IPS-NIHi11 (cell line): ENCODE measurements at places on chromosomes 6 and 20.

- peak; percentile 88 for DNase-seq
These were observed 28.2 kb downstream of the SLC12A5 start for GRCh38 chr20:46056970-46057855.

- no peak for DNase-seq
These were observed 47.4 kb downstream of the STK38 start for GRCh38 chr6:36499918-36500317.

- DNase-seq, result peak; percentile 6
These were observed 57.3 kb upstream of the MLIP start for GRCh38 chr6:54053881-54054391.

GRCh38 chr6:136659991-136660499 is 109.8 kb upstream of the MAP7 start:
- no peak for DNase-seq

DNA sequence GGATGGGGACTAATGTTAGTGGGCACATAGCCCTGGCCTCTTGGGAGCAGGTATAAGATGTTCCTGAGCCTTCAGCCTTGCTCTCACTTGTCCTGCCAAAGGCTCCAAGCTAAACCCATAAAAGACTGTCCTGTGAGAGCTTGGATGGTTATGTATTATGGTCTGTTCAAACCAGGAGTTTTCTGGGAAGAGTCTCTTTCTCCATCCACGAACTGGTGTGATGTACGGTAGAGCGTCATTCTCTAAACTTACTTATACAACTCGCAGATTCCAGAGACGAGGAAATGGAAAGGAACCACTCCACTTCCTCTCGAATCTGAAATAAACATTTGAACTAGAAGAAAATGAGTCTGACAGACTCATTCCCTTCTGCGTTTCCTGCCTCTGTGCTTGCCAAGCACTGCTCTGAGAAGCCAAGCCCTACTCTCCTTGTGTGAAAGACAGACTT is 5.3 kb downstream of the SOBP start:
- no peak for DNase-seq

- no peak for DNase-seq
These were observed 115.4 kb upstream of the BTN3A2 start for GRCh38 chr6:26249707-26249956.

- DNase-seq, result peak; percentile 58
These were observed 62.8 kb upstream of the FOXO3 start for GRCh38 chr6:108497883-108498282.

- DNase-seq, result no peak
These were observed 288.4 kb upstream of the JARID2 start for GRCh38 chr6:14957355-14958059.

- no peak for DNase-seq
These were observed 38.5 kb downstream of the SIM1 start for GRCh38 chr6:100426241-100426640.

- DNase-seq, result no peak
These were observed 8.4 kb downstream of the TXNDC5 start for GRCh38 chr6:7902221-7902620.

DNA sequence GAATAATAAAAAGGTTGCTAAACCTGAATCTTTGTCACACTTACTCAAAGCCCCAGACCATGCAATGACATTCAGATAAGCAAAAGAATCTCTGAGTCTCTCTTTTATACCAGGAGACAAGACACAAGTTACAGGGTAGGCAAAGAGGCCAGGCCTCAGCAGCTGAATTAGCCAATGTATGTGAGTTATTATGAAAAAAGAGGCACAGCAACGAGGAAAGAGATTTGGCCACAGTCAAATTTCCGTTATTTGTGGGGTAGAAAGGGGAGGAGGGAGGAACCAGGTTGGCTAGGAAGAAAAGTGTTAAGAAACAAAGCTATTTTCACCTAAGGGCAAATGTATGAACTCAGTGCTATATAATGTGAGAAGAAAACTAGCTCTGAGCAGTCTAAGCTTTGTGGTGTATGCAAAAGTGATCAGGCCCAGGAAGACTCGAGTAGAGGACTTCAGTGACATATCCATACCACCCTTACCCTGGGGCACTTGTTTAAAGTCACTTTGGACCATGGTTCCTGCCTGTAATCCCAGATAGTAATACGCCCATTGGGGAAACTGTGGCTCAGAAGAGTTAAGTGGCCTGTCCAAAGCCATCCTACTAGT is 19.1 kb downstream of the IPCEF1 start:
- DNase-seq, result no peak

DNA sequence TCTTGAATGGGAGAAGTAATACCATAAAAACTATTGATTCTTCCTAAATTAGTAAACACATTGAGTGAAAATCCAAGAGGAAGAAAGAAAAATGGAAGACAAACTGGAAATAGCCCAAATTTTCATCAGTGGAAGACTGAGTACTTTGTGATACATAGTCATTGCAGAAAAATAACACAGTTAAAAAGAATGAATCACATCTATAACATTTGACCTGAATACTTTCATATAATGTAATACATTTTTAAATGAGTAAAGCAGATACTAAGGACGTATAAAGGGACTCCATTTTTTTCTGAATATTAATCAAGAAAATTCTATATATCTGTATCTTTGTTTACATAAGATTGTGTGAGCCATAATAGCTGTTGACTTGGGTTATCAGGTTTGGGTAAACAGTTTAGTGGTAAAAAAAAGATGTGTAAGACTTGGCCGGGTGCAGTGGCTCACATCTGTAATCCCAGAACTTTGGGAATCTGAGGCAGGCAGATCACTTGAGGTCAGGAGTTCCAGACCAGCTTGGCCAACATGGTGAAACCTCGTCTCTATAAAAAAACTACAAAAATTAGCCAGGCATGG is 4.3 kb upstream of the SLC17A2 start:
- no peak for DNase-seq

DNA sequence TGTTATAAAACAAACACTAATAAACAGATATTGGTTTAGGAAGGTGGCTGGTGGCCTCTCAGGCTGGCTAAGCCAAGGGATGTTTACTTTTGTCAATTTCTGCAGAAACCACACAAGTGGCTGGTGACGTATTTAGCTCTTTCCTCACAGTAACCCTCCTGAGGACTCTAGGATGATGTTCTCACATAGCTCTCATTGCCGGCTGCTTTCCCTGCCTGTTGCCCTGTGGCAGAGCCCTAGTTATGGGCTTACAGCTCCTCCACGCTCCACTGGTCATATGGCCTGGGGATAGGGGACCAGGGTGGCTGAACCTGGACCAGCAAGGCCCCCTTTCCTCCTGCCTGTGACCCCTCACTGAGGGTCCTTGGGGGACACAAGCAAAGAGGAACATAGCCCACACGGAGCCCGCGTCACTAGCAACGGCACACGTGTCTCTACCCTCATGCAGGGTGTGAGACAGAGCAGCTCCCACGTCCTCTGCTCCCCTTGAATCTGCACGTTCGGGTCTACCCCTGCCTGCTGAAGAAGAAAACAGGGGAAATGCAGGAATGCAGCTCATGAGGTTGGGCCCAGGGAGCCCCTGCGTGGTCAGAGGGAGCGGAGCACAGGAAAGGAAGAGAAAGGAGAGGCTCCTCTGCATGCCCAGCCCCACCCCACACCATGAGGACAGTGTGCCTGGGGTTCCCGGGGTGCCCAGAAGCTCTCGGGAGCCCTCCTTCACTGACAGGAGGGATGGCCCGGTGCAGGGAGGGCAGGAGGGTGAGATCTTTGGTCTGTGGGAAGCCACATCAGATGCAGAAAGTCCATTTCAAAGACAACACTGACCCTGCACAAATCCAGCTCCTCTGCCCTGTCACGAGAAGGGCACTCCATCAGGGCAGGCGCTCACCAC is 13.9 kb downstream of the RAMACL start:
- DNase-seq, result peak; percentile 49

DNA sequence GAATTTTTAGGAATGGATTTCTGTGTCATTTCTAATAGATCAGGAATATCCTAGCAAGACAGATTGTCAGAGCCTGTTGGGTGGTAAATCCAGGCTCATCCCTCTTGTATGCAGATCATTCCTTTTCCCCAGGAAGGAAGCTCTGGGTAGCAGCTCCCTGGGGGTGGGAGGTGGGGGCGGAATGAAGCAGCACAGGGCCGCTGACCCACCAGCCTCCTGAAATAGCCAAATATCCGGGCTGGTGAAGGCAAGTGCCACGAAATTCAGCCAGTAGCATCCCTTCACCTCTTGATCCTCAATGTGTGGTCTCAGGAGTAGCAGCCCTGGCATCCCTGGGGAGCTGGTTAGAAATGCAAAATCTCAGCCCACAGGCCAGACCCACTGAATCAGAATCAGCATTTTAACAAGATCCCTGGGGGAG is 256.9 kb downstream of the LRFN2 start:
- DNase-seq, result peak; percentile 26

DNA sequence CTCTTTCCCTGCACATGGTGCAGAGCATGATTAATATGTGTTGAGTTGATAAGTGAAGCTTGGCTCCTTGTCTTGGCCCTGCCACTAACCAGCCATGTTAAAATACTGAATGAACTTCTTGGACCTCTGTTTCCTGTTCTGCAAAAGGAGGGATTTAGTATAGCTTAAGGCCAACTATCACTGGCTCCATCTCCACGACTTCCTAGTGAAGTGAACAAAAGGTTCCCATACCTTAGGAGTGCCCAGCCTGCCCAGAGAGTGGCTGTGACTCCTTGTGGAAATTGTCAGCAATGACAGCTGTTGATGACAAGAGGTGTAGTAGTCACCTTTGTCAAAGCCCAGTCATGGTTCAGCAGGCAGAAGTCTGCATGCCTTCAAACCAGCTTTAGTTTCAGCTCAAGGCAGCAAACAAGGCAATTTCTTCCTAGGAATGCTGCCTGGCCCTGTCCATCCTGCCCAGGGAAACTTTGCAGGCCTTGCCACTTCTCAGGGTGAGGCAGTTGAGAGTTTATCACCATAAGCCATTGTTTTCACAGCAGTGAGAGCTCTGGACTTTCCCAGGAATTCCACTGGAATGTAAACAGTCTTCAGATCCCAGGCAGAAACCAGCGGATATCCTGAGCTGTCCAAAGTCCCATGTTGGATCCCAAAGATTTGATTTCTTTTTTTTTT is 169.7 kb upstream of the TNFAIP3 start:
- DNase-seq, result peak; percentile 55

DNA sequence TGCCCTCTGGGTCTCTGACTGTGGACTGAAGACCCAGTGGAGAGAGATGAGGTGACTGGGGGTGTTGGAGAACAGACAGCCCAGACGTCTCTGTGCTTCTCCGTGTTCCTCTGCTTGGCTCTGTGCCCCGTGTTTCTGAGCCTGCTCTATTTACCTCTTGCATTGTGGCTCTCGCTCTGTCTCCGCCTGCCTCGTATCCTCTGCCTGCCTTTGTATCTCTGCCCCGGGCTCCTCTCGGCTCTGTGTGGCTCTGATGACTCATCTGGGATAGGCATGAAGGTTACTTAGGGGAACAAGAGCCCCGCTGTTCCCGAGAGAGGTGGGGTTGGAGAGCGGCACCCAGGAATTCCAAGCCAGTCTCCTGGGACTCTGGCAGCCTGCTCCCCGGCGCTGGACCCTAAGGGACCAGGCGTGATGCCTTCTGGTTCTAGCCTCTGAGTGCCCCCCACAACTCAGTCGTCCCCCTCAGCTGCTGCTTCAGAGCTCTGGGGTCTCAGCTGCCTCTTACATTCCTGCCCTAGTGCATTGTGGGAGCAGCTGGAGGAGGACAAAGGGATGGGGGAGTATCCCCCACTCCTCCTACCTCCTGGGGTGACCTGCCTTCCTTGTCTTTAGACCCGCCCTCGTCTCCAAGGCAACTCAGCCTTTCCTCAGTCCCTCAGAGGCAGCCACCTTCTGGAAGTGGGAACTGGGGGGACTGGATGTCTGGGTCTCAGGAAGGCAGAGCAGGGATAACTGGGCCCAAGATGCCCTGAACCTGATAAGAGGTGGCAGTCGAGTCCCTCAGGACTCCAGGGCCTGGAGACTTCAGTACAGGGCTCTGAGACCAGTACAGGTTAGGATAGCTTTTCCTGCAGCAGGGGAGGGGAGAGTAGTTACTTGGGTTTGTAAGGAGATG is 1.9 kb downstream of the DDR1 start:
- DNase-seq, result peak; percentile 92

DNA sequence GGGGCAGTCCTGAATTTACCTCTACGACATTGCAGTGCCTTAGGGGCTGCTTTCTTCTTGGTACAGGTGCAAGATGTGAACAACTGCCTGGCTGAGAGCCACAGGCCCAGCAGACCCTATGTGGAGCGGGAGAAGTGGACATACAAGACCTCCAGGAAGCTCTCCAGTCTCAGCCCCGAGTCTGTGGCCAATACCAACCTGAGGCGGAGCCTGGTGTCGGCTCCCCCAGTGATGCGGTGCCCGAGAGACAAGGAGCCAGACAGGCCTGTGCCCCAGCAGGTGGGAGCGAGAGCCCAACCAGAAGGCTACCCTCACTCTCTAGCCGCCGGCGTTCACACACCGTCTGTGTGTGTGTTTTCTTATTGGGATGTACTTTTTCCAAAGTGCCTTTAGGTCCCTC is 59.6 kb downstream of the EFCAB8 start:
- no peak for DNase-seq

DNA sequence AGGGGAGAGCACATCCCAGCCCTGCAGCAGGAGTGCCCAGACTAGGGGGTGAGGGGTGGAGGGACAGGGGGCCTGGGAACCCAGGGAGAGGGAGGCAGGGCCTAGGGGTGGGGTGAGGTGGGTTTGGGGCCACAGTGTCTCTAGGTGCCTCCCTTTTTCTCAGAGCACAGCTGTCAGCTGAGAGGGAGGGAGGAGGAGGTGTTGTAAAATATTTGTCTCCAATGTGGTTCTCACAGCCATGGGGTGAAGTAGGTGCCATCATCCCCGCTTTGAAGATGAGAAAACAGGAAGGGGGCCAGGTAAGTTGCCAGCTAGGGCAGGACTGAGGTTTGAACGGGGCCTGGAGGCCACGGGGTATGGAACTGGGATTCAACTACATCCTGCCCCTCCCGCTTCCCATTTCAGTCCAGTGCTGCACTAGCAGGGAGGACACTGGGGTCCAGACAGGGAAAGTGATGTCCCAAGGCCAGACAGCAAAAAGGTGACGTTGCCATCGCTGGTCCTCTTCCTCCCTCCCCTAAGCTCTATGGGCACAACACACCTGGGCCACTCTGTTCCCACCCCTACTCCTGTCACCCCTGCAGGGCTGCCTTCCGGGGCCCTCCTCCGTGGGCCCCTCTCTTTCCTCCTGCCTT is 20.3 kb downstream of the PACSIN1 start:
- DNase-seq, result no peak

DNA sequence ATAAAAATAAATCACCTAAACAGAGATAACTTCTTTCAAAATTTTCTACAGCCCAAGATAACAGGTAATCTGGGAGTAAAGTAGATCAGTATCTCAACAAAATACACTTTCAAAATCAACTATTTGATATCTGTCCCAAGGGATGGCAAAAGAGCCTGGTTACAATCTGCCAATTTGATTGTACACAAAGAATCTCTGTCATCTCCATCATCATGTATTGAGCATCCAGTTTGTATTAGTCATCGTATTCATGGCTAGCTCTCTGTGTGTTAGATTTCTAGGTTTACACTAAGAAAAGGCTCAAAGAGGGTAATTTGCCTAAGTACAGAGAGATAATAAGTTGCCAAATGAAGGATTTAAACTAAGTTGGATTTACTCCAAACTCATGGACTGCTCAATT is 329.0 kb upstream of the NRSN1 start:
- DNase-seq, result no peak
